ENCODE measurements at places on chromosomes 6 and 20. TPM values are rescaled to one million over a fixed set of nuclear protein-coding genes. Genes with fewer than 3 reads are reported as not detected.
A peak's percentile ranks its signal among the peaks of the same experiment; 100 is the strongest.

DNA sequence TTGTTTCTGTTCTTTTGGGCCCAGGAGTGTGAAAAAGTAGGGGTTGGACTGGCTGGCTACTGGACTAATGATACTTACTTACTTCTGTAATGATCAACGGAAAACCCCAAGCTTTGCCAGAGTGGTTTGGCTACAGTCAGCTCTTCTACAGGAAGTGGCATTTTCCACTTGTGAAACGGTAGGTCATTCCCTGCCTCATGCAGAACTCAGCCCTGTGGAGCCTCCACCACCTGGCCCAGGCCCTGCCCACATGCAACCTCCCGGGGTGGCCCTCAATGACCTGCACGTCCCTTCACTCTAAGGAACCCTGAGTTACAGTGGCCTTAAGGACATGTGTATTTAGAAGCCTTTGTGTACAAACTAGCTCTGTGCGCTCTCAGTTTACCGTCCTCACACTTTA, 140.4 kb downstream of the DTNBP1 start:
- H3K4me1 ChIP-seq, result no peaks in the 10 kb centered on the region
- peak; percentile 30 for DNase-seq
- no peak overlapping the region for H3K4me3 ChIP-seq
- H3K36me3 ChIP-seq, result no peaks in the 10 kb centered on the region

Gene LY6G6F
- total RNA-seq, result not detected

- no peaks in the 10 kb centered on the region for H3K27me3 ChIP-seq
- no peaks in the 10 kb centered on the region for H3K4me1 ChIP-seq
- H3K36me3 ChIP-seq, result no peaks in the 10 kb centered on the region
- H3K27ac ChIP-seq, result peak overlapping the region; percentile 86
- DNase-seq, result no peak
Measured at GRCh38 chr6:80003826-80004172, 650 bp upstream of the TTK start.

DNA sequence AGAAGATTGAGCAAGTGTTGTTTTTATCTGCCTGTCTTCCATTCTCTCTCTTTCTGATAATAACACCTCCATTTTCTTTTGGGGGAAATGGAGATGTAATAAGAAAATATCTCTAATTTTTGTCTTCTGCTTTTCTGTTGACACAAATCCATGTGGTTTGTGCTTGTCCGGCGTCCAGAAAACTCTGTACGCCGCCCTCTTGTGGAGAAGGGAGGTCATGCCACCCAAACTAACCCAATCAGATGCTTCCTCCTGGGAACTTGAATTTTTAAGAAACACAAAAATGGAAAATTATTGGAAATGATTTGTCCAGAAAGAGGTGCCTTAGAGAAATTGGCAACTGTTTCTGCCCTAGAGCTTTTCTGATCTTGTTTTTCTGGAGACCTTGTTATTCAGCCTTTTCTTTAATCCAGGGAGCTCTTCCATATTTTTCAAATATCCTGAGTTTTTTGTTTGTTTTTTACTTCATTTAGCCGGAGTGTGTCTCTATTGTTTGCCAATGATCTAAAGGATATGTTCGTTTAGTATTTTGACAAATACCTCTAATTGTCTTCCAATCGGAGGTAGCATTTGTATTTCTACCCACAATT, 17.8 kb upstream of the FNDC1 start:
- no peak overlapping the region for H3K27ac ChIP-seq
- no peaks in the 10 kb centered on the region for H3K4me1 ChIP-seq
- no peak overlapping the region for H3K4me3 ChIP-seq
- no peaks in the 10 kb centered on the region for H3K27me3 ChIP-seq
- H3K36me3 ChIP-seq, result no peaks in the 10 kb centered on the region

Gene SLC32A1
- not detected for total RNA-seq

GRCh38 chr20:58710481-58711265, 18.1 kb downstream of the NPEPL1 start:
- H3K36me3 ChIP-seq, result no peaks in the 10 kb centered on the region
- H3K27ac ChIP-seq, result no peak overlapping the region
- DNase-seq, result peak; percentile 6
- H3K4me1 ChIP-seq, result no peaks in the 10 kb centered on the region

DNA sequence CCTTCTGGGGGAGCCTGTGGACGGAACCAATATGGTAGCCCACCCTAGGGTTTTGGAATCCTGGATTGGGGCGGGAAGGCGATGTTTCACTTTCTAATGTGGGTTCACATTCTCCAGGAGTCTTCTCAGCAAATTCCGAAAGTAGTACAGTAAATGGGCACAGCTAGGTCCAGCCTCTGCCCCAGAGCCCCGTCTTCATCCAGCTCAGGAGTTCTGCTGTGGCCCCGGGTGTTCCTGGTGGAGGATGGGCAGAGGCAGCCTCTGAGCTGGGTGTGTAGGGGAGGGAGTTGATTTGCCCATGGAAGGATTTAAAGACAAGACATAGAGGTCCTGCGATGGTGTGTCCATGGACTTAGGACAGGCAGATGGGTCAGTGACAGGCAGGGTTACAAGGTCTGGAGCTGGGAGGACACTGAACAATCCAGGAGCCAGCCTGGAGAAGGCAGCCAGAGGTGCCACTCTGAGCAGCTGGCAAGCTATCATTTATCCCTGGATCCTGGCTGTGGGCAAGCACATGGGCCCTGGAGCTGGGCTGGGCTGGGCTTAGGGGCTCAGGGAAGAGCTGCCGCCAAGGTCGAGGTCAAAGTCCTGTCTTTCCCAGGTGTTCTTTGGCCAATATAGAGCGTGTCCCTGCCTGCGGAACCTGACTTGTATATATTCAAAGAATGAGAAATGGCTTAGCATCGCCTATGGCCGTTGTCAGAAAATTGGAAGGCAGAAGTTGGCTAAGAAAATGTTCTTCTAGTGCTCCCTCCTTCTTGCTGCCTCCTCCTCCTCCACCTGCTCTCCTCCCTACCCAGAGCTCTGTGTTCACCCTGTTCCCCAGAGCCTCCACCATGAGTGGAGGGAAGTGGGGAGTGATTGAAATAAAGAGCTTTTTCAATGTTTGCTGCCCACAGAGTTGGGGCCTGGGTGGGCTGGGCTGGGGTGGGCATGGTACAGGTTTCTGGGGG, 6.7 kb downstream of the CLPSL1 start:
- no peaks in the 10 kb centered on the region for H3K36me3 ChIP-seq
- H3K4me3 ChIP-seq, result peak overlapping the region; percentile 60
- DNase-seq, result no peak
- H3K4me1 ChIP-seq, result no peaks in the 10 kb centered on the region
- no peaks in the 10 kb centered on the region for H3K27me3 ChIP-seq
- H3K27ac ChIP-seq, result no peak overlapping the region

DNA sequence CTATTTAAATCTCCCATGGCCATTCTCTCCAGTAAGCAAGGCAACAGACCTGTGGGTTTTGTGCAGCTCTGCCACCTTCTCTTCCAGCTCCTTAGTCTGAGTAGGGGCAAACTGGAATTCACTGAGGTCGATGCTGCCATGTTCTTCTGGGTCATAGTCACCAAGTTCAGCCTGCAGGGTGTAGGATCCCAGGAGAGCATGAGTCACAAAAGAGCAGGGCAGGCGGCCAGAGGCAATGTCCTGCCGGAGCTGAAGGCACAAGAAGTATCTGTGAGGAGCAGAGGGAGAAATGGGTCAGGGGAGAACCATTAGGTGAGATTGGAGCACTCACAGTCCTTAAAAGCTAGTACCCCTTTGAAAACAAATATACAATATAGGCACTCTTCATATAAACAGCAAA, 73.7 kb downstream of the SMLR1 start:
- no peak overlapping the region for H3K27ac ChIP-seq
- H3K36me3 ChIP-seq, result no peaks in the 10 kb centered on the region
- no peaks in the 10 kb centered on the region for H3K4me1 ChIP-seq
- H3K4me3 ChIP-seq, result no peak overlapping the region
- no peak for DNase-seq

Gene HLA-DQB1
- total RNA-seq, result 7.2 TPM

Gene C2
- 10.2 TPM for total RNA-seq

Gene C20orf202
- not detected for total RNA-seq

GRCh38 chr6:81589465-81590313, 162.8 kb downstream of the TENT5A start:
- H3K27me3 ChIP-seq, result no peaks in the 10 kb centered on the region
- H3K36me3 ChIP-seq, result no peaks in the 10 kb centered on the region
- DNase-seq, result no peak
- no peak overlapping the region for H3K27ac ChIP-seq
- H3K4me3 ChIP-seq, result no peak overlapping the region

GRCh38 chr6:114342086-114342825, 567 bp downstream of the HS3ST5 start:
- peaks cover 5% of the 10 kb centered on the region for H3K27me3 ChIP-seq
- peak overlapping the region; percentile 55 for H3K4me3 ChIP-seq
- no peaks in the 10 kb centered on the region for H3K36me3 ChIP-seq
- DNase-seq, result no peak

DNA sequence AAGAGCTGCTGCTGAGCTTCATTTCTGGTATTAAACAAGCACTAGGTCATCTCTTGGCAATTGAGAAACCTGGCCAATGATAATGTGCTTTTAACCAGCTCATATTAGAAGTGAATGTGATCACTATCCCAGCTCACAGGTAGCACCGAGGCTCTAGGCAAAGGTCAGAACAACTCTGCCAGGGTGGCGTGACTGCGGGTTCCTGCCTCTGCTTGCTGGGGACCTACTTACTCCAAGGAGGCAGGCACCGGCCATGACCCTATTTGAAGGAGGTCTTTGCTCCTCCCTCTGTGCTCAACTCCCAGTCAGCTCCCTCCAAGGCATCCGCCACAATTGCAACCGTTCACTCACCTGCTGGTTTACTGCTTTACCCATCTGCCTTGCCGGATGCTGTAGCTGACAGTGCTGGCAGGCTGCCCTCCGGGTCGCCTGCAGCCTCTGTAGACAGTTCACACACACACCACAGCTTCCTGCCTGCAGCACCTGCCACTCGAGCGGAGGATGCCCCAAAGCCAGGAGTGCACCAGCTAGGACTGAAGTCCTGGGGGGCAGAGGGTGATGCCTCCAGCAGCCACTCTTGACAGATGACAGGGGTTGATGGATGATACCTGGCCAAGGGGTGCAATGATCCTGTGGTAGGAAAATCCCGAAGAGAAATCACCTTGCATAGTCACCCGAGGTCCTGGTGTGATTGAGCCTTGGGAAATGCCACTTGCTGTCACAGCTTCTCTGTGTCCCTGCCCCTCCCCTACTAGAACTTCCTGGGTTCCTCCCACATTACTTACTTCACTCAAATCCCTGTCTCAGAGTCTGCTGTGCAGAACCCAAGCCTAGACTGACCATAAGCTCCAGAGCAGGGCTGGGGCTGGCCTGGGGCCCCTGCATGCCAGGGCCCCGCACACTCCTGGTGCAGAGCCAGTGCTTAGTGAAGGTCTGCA, 8.8 kb upstream of the VSX1 start:
- H3K27ac ChIP-seq, result no peak overlapping the region
- no peaks in the 10 kb centered on the region for H3K27me3 ChIP-seq
- H3K4me1 ChIP-seq, result no peaks in the 10 kb centered on the region

Gene ADA
- total RNA-seq, result 46.2 TPM

Gene SEMG1
- total RNA-seq, result not detected

GRCh38 chr6:83216806-83217205, 23.6 kb downstream of the RWDD2A start:
- no peak for DNase-seq
- H3K36me3 ChIP-seq, result no peaks in the 10 kb centered on the region
- no peaks in the 10 kb centered on the region for H3K4me1 ChIP-seq
- H3K4me3 ChIP-seq, result no peak overlapping the region
- H3K27ac ChIP-seq, result no peak overlapping the region

DNA sequence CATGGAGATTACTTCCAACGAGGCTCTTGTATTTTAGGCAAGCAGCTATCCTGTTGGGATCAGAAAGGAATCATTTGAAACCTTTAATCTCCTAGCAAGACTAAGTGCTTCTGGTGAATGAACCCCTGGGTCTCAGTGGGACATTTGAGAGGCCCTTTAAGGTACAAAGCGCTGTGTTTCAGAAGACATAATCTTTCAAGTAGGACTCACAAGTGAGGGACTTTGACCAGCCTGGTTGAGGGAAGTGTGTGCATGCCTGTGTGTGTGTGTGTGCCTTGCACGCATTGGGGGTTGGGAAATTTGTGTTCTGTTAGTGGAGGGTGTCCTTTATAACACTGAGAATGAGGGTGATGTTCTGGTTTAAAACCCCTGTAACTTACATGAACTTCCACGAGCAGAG, 64.4 kb upstream of the KCNG1 start:
- no peaks in the 10 kb centered on the region for H3K27me3 ChIP-seq
- H3K36me3 ChIP-seq, result no peaks in the 10 kb centered on the region
- H3K4me3 ChIP-seq, result no peak overlapping the region
- H3K4me1 ChIP-seq, result no peaks in the 10 kb centered on the region
- no peak for DNase-seq
- H3K27ac ChIP-seq, result no peak overlapping the region

Gene MDC1
- 13.4 TPM for total RNA-seq

DNA sequence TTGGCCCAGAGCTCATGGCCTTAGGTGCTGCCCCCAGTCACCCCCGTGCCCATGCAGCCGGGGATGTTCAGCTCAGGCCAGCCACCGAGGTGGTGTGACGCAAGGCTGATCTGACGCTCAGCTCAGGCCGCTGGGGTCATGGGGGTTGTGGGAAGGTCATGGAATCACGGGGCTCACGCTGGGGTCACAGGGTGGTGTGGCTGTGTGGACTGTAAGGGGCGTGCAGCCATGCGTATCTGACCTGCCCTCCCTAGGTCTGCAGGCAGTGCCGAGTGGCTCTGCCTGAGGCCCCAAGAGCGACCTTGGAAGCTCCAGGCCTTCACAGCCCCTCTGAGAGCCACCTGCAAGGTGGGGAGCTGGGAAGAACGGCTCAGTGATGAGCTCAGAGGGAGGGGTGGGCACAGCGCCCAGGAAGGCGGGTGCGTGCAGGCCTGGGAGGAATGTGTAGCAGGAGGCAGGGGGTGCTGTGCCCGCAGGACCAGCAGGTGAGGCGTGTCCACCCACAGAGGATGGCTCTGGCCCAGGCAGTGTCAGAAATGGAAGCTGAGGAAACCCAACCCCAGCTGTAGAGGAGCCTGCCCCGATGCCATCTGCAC, 27.8 kb downstream of the CHRNA4 start:
- no peaks in the 10 kb centered on the region for H3K36me3 ChIP-seq
- H3K27me3 ChIP-seq, result peaks cover 61% of the 10 kb centered on the region
- no peak overlapping the region for H3K4me3 ChIP-seq
- no peak overlapping the region for H3K27ac ChIP-seq
- H3K4me1 ChIP-seq, result no peaks in the 10 kb centered on the region
- no peak for DNase-seq

DNA sequence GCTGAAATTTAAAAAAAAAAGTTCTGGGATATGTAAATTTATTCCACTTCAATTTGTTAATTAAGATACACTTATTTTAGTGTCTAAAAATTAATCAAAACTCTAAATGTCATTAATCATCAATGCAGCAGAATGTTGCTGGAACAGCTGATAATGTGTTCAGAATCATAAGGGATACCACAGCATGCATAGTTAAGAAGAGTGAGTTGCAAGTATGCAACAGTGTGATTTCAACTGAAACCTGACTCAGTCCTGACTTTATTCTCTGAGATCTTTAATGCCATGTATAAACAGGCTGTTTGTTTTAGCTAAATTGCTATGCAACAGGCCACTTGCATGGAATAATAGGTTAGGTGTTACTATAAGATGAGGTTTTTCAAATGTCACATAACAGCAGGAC, 1.4 kb downstream of the GRIK2 start:
- H3K27ac ChIP-seq, result no peak overlapping the region
- DNase-seq, result no peak
- no peak overlapping the region for H3K4me3 ChIP-seq
- no peaks in the 10 kb centered on the region for H3K36me3 ChIP-seq
- no peaks in the 10 kb centered on the region for H3K4me1 ChIP-seq

Data from breast epithelium (tissue), 4 donors.